C1 segment of cervical spinal cord (tissue), 14 donors: ENCODE measurements at places on chromosomes 5 and 9.

DNA sequence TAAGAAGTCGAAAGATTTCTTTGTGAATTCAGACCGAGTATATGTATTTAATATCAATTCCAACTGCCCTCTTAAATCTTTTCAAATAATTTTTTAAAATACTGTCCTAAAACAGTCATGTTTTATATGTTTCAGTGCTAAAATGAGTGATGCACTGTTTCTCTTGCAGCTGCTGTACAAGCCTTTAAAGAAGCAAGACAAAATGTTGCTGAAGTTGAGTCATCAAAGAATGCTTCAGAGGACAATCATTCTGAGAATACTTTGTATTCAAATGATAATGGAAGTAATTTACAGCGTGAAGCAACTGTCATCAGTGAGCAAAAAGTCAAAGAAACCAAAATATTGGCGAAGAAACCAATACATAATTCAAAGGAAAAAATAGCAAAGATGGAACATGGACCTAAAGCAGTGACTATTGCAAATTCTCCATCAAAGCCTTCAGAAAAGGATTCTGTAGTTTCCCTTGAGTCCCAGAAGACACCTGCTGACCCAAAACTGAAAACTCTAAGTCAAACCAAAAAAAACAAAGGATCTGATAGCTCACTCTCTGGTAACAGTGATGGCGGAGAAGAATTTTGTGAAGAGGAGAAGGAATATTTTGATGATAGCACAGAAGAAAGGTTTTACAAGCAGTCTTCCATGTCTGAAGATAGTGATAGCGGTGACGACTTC lies 58.0 kb downstream of the LOX start:
- DNase-seq: no peak

DNA sequence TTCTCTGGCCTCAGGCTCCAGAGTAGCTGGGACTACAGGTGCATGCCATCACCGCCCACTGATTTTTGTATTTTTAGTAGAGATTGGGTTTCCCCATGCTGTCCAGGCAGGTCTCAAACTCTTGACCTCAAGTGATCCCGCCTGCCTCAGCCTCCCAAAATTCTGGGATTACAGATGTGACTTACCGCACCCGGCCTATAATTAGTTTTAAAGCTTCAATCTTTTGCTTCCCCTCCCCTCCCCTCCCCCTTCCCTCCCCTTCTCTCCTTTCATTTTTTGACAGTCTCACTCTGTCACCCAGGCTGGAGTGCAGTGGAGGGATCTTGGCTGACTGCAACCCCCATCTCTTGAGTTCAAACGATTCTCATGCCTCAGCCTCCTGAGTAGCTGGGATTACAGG lies 433.3 kb upstream of the EDIL3 start:
- DNase-seq: no peak

GRCh38 chr9:97536480-97536879 lies 35.0 kb downstream of the TMOD1 start:
- DNase-seq: no peak

DNA sequence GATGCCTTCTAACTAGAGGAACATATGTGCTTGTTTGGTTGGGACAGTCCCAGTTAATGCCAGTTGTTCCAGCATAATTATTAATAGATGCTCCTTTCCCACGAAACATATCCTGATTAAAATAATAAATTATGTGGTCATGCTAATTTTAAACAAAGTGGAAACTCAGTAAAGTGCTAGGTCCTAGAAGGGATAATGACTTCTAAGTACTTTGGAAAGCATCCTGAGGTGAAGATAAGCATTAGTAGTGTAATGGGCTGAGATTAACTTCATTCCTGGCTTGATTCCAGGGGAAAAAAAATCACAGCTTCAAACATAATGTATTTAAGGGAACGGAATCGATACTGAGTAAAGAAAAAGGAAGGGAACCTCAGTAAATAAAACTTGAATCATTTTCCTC lies 213.7 kb upstream of the SNX2 start:
- no peak for DNase-seq

DNA sequence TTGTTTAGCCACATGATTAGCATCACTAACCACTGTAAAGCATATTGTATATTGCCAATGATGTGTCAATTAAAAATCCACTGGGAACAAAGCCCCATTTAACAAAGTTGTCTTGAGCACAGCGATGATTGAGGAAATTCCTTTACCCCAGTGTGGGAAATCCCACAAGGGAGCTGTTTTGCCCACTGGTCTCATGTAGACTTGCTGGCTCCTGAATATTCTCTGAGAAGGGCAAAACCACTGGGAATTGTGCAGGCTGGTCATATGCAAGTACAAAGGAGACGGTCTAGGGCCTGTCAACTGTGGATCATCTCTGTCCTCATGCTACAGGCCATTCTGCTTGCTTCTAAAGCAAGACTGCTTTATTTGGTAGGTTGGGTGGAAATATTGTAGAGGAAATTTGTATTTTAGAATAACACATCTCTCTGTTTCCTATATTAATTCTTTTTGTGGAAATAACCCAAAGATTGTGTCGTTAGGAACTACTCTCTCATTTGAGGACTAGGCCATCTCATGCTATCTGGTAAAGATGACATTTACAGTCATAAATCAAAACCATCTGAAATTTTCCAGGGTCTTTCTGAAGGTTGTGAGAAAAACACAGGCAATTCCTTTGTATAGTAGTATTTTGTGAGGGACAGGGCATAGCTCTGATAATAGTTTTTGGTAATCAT lies 60.2 kb downstream of the PARP8 start:
- no peak for DNase-seq

GRCh38 chr9:93589688-93590087 lies 13.3 kb downstream of the PHF2 start:
- no peak for DNase-seq

- no peak for DNase-seq
Observed at GRCh38 chr5:16881251-16881650, 54.8 kb downstream of the MYO10 start.

- DNase-seq: no peak
Observed at GRCh38 chr9:89036891-89037290, 45.6 kb downstream of the S1PR3 start.

DNA sequence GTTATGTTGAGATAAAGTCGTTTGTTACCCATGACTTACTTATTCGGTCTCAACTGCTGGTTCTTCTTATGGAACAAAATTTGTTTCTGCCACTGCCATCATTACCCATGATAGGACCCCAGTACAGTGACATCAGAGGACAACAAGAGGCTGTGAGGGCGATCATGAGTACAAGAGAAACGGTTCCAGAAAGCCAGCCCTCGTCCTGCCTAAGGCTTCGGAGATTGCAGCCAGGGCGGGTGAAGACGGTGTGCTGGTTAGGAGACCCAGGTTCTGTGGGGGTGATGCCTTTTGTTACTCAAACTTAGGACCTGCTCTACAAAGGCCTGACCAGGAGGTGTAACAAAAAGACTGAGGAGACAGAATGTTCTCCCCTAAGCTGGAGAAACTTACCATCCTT lies 10.9 kb downstream of the FYB1 start:
- no peak for DNase-seq

GRCh38 chr9:34124926-34125325 lies 1.6 kb downstream of the DCAF12 start:
- DNase-seq: no peak

- DNase-seq: no peak
Observed at GRCh38 chr5:161022151-161022550, 170.1 kb upstream of the ATP10B start.

DNA sequence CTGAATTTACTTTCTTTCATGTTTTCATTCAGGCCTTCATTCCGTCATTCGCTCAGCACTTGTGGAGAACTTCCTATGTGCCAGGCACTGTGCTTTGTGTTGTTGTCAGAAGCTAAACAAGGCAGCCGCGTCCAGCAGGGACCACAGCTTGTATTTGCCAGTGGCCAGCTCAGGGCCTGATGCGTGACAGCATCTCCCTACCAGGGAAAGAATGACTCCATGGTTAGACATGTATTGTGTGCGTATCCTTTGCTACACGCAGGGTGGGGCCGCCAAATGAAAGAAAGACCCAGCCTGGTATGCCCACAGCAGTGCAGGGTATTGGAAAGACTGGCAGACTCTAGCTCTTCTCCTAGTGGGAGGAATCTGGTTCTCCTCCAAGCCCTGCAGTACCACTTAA lies 4.7 kb upstream of the COL27A1 start:
- DNase-seq: no peak

- DNase-seq: no peak
Observed at GRCh38 chr5:53219174-53219573, 109.6 kb upstream of the MOCS2 start.

DNA sequence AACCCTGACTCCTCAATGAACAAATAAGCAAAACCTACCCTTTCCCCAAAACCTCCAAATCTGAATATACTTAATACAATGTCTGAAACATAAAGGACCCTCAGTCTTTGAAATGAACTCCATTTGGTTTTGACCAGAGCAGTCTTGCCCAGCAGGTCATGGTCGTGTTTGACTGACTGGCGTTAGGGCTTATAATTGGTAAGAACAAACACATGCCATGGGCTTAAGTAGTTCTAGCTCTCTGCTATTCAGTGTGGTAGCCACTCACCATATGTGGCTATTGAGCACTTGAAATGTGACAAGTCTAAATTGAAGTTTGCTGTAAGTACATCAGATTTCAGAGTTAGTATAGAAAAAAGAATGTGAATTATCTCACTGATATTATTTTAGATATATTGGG lies 42.1 kb downstream of the LRRTM2 start:
- DNase-seq: no peak

DNA sequence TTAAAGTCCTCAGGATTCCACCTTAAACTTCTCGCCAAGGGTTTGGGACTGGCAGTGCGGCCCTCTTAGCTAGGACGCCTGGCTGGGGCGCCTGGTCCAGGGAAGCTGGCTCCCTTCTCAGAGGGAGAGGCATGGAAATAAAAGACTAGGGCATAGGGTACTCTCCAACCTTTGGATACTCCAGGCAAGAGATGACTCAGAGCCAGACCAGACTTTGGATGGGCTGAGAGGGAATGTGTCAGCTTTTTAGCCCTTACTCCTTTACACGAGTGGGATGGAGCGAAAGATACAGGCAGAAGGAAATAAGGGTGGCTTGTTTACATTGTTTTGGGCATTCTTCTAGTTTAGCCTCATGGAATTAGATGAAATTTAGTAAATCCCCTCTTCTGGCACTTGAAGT lies 48.2 kb downstream of the IL31RA start:
- no peak for DNase-seq

DNA sequence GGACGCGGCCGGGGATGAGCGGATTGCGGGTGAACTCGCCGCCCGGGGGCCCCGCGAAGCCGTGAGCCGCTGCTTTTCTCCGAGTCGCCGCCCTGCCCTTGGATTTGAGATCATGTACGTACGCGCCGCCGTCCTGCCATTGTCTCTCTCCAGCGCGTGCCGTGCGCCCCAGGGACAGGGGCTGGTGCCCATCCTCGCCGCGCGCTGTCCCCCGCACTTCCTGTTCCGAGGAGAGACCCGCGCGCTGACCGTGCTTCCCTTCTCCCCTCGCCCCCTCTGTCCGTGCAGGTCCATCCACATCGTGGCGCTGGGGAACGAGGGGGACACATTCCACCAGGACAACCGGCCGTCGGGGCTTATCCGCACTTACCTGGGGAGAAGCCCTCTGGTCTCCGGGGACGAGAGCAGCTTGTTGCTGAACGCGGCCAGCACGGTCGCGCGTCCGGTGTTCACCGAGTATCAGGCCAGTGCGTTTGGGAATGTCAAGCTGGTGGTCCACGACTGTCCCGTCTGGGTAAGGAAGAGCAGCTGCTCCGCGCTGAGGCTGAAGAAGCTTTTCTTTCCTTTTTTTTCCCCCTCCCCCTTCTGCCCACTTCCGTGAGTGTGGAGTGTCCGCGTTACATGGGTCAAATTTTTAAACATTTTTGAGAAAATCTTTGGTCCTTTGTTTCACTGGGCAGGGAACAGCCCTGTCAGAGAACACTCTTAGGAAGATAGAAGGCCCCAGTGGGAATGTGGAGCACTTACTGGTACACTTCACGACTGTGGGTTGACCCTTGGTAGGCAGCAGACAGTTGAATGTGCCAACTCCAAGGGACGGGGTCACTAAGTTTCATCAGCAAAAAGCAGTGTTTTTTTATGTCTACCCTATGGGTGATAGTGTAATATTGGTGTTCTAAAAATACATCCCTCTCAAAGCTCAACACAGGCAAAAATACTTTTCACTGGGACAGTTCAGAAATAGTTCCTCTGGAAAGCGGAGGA lies 727 bp downstream of the RHOBTB3 start:
- peak; percentile 49 for DNase-seq

- DNase-seq: no peak
Observed at GRCh38 chr5:124705577-124705976, 40.9 kb downstream of the ZNF608 start.

GRCh38 chr9:76198336-76198735 lies 195.9 kb downstream of the RFK start:
- no peak for DNase-seq

DNA sequence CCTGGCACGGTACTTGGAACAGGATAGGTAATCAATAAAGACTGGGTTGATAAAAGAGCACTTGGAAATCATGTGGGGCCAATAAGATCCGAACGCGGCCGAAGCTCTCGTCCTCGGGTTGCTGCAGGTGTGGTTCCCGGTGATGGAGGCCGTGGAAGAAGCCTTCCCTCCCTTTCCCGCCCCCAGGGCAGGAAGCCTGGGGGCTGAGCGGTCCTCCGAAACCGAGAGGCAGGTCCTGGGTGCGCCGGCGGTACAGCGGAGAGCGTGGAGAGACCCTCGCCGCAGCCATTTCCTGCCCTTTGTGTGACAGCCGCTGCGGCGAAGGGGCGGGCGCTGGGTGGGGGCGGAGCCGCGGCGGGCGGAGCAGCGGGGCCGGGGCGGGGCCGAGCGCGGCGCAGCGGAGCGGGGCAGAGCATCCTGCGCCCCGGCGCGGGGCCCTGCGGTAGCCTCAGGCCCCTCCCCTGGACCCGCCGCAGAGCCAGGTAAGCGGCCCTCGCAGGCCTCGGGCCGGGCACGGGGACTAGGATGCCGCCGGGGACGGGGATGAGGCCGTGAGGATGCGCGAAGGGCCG lies at the start of gene CYFIP2:
Gene CYFIP2 (plus strand): TSS at position 410 of the 572 bp plus-strand sequence. CDS start 19,239 bp downstream, outside the sequence.
- DNase-seq: peak; percentile 25

DNA sequence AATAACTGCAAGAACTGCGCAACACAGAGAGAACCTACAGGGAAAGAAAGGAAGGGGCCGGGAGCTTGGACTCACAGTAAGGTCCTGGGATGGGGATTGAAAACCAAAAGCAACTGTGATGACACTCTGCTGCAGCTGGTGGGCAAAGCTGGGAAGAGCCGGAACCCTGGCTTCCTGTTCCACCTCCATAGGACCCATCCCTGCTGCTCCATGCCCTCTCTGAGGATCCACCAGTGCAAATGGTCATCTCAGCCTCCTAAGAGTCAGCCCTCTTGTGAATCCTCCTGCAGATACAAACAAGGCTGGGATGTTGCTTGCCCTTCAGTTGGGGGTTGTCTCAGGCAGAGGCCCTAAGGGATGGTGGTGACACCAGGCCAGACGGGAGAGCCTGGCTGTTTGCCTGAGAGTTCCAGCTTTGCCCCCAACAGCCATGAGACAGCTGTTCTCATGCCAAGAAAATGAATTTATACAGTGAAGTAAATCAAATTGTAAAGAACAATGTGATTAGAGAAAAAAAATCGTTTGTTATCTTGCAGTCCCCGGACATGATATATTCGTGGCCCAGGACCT lies 90.8 kb downstream of the TENT4A start:
- DNase-seq: no peak

- no peak for DNase-seq
Observed at GRCh38 chr5:78773655-78774054, 125.1 kb upstream of the LHFPL2 start.

- DNase-seq: no peak
Observed at GRCh38 chr5:111311666-111312065, 87.5 kb downstream of the CAMK4 start.
